Effector CD8-positive, alpha-beta T cell (primary cell): ENCODE measurements at places on chromosomes 6 and 20.

DNA sequence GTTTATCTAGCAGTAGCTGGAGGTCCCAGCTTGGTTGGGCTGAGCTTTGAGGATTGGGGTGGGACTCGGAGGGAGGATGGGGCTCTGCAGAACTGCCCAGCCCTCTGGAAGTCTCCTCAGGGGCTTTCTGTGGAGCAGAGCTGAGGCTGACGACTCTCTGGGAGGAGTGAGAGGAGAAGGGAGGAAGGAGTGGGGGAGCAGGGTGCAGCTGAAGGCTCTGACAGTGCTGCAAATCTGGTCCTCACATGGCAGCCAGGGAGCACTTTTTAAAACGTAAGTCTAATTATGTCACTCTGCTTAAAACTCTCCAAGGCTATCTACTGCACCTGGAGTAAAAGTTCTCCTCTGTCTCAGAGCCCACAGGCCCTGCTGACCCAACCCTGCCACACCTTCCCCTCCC is 32.4 kb downstream of the GRM4 start:
- no peak for DNase-seq

DNA sequence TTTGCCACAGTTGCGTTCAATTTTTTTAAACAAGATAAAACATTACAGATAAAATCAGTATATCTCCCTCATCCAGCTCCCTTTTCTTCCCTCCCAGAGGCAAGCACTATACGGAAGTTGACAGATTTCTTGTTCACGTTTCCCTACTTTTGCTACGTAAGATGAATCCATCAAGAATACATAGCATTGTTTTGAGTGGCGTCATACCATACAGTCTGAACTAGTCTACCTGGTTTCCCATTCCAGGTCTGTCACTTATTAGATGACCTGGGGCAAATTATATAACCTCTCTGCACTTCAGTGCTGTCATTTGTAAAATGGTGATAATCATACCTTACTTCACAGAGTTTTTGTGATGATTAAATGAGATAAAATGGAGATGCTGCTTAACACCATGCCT is 184.3 kb upstream of the SOX4 start:
- DNase-seq: no peak

DNA sequence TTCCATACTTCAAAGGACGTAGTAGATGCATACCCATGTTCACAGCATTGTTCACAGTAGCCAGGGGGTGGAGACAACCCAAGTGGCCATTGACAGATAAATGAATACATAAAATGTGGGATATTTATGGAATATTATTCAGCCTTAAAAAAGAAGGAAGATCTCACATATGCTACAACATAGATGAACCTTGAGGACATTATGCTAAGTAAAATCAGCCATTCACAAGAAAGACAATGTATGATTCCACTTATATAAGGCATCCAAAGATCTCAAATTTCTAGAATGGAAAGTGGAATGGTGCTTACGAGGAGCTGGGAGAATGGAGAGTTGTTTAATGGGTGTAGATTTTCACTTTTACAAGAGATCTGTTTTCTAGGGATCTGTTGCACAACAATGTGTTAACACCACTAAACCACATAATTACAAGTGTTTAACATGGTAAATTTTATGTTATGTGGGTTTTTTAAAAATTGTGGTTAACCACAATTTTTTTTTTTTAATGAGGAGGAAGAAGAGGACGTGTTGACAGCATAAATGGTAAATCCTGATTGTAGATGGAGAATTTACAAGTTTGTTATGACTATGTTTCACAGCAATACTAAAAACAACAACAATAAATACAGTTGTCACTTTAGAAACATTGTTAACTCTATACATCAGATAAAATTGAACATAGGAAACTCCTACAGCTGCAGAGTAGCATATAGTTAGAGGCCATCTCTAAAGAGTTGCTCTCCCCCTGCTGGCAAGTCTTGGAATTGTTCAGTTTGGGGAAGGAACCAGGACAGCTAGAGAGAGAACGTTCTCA is 41.6 kb downstream of the CCN2 start:
- DNase-seq: peak; percentile 42

- DNase-seq: no peak
These were observed 5.3 kb upstream of the UBE2V1 start for GRCh38 chr20:50118203-50118602.

GRCh38 chr6:74749211-74750147 is 456.4 kb downstream of the COL12A1 start:
- no peak for DNase-seq

- DNase-seq: no peak
These were observed 19.1 kb upstream of the NNAT start for GRCh38 chr20:37501940-37502339.

- no peak for DNase-seq
These were observed 1.3 kb downstream of the PPP1R3G start for GRCh38 chr6:5086294-5086890.

GRCh38 chr6:57221191-57221935 is 744 bp downstream of the RAB23 start:
- peak; percentile 47 for DNase-seq

DNA sequence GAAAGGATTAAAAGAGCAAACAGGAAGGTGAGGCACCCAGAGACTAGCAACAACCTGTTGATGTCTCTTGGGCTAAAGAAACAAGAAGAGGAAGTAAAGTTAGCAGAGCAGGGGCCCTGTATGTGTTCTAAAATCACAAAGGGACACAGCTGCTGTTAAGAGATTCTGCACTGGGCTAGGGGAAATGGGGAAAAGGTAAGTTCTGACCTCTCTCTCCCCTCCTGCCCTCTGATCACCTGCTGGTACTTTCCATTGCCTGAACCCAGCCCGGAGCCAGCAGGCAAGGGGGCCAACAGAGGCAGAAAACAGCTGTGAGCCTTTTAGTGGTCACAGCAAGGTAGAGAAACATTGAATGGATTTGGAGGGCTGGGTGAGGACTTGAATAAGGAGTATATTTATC is 13.5 kb upstream of the CNR1 start:
- no peak for DNase-seq

- DNase-seq: no peak
These were observed 27.2 kb upstream of the TULP4 start for GRCh38 chr6:158284876-158285655.

GRCh38 chr20:37473249-37474000 is 47.6 kb upstream of the NNAT start:
- no peak for DNase-seq

GRCh38 chr6:55450005-55450404 is 122.7 kb downstream of the GFRAL start:
- DNase-seq: no peak

DNA sequence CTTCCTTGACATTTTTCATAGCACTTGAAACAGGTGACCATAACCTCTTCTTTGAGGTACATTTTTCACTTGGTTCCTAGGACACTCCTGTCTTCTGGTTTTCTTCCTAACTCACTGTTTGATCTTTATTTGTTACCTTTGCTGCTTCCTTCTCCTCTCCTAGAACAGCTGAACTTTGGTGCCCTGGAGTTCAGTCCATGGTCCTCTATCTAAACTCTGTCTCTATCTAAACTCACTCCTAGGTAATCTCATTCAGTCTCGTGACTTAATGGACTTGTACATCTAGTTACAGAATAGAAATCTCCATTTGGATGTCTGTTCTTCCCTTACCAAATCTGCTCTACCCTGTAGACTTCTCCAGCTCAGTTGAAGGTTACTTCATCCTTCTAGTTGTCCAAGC is 73.7 kb downstream of the SHPRH start:
- no peak for DNase-seq

GRCh38 chr20:278607-279571 is 11.7 kb downstream of the C20orf96 start:
- no peak for DNase-seq

DNA sequence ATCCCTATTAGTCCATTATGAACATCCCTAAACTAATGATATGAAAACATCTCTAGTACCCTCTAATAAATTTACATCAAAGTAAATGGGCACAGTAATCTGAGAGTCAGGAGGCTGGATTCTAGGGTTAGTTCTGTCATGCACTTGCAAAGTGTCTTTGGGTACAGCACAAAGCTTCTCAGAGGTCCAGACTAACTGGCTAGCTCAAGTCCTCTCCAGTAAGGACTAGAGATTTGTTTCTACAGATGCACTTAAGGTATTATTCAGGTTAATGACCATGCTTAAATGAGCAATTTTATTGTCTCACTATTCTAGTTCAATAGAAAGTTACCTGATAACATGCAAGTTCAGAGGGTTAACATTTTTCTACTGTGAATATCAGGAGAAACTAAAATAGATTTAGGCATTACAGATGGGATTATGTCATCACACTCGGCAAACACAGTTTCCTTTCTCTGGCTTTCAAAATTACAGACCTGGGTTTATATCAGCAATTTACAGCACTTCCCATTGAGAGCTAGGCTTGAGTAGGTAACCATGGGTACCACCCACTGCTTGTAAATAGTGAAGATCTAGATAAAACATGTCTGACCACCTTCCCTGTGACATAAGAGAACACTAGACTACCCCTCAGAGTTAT is 402.9 kb upstream of the RUNX2 start:
- no peak for DNase-seq

- no peak for DNase-seq
These were observed 36.5 kb downstream of the TRAM2 start for GRCh38 chr6:52540286-52540902.

DNA sequence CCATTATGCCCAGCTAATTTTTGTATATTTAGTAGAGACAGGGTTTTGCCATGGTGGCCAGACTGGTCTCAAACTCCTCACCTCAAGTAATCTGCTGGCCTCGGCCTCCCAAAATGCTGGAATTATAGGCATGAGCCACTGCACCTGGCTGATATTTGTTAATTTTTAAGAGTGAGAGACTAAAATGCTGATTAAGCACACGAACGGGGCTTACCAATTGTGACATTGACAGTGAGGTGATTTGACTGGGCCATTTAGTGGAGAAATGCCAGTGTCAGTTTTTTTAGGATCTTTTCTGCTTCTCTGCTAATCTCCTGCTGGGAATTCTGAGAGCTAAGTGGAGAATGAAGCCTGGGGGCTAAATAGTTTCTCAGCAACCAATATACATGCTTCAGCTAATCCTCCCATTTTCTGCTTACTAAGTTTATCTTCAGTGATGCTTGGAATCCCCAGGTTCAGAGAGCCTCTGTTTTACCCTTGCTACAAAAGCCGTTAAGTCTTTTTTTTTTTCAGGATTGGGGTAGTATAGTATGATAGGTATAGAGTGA is 9.8 kb upstream of the DEFB123 start:
- DNase-seq: no peak

- no peak for DNase-seq
These were observed 88.7 kb downstream of the ELOVL5 start for GRCh38 chr6:53259860-53260580.

DNA sequence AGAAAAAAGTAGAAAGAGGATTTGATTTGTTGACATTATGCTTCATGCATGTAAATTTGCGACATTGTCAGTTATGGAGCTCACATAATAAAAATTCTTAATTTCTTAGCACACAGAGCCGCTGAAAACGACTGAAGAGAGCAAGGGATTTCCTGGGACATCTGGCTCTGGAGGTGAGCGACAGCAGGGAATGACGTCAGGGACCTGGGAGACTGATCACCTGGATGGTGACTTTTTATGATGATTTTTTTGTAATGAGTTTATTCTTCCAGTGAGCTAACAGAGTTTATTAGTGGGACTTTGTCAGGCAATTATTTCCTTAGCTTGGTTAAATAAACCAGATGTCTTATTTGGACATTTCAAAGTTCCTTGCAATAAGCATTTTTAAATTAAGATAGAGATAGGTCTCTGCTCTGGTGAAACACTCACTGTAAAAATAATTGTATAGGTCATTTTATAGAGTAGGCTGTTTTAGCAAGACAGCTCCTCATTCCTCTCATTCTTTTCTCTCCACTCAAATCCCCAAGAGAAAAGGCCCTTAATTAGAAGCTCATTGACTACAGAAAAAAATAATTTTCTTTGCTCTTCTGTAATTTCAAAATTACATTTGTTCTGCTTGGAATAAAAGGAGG is 19.4 kb downstream of the TMEM200A start:
- no peak for DNase-seq

- no peak for DNase-seq
These were observed 127.5 kb downstream of the EYA4 start for GRCh38 chr6:133368664-133369063.

- no peak for DNase-seq
These were observed 110.9 kb downstream of the HFE start for GRCh38 chr6:26197933-26198721.

- DNase-seq: no peak
These were observed 24.9 kb upstream of the SLC2A12 start for GRCh38 chr6:134077301-134077700.

GRCh38 chr6:160950507-160950906 is 41.1 kb upstream of the MAP3K4 start:
- no peak for DNase-seq

DNA sequence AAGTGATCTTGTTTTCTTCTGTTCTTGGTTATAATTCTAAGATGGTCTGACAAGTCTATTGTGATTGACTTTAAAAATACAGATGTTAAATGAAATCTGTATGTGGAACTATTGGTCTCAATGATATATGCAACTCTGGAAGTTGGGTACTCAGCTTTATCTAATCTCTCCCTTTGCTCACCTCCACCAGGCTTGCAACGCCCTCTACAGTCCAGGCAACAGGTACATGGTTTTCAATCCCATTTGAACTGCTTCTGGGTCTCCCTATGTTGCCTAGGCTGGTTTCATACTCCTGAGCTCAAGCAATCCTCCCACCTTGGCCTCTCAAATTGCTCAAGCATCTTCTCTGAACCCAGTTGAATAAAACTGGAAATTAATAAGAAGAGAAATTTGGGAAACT is 25.6 kb upstream of the HLA-DQB1 start:
- DNase-seq: peak; percentile 35

DNA sequence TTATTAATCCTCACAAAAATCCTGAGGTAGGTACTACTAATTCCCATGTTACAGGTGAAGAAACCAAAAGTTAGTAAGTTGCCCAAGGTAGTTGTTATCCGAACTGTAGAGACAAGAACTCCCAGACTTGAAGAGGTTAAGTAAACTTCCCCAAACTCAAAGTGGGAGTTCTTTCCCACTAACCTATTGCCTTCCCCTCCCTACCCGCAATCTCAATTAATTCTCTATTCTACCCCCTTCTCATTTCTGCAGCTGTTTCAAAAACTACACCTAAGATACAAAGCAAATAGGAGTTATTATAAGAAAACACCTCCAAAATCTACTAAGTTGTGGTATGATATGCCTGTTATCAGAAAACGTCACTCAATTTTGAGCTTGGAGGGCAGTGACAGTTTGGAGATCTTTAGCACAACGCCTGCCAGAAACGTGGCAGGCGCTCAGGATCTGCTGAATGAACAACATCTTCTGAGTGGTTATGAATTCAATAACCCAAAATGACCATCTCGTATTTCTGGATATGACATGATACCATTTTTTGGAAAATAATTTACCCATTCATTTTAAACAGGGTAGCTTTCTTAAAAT is 7.1 kb downstream of the CSNK2A1 start:
- DNase-seq: no peak

- DNase-seq: no peak
These were observed 41.0 kb downstream of the SLC9A8 start for GRCh38 chr20:49853640-49854039.
